ENCODE measurements at places on chromosomes 2 and 18.

DNA sequence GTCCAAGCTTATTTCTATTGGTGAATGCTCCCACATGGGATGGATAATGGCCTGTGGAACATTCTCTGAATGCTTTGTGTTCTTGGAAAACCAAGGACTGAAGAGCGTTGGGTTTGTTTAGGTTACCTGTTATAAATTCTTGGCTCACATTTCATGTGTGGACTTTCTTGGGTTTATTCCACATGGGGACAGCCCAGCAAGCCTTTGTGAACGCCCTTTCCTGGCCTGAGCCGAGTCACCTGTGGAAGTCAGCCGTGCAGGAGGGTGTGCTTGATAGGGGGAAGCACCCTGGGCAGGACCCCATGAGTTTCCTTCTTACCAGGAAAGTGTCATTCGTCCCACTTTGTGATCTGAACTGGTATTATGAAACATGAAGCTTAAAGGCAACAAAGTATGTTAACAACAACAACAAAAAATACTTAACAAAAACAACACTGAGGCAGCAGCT lies 4.1 kb downstream of the RAB31 start:
- DNase-seq, result no peak

DNA sequence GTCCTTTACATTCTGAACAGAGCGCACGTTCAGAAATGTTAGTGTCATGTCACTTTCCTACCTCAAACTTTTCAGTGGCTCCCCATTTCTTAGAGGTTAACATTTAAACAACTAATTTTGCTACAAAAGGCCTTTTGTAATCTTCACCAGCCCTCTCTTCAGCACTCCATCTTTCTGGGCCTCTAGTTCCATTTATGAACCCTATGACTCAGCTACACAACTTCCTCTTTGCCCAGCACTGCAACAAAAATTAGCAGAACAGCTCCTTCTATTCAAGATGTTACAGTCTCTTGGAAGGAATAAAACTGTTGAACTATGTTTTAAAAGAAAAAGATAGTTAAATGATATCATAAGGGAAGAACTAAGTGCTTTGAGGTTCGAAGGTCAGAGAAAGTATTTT lies 139.9 kb downstream of the VWC2L start:
- DNase-seq, result peak; percentile 15

DNA sequence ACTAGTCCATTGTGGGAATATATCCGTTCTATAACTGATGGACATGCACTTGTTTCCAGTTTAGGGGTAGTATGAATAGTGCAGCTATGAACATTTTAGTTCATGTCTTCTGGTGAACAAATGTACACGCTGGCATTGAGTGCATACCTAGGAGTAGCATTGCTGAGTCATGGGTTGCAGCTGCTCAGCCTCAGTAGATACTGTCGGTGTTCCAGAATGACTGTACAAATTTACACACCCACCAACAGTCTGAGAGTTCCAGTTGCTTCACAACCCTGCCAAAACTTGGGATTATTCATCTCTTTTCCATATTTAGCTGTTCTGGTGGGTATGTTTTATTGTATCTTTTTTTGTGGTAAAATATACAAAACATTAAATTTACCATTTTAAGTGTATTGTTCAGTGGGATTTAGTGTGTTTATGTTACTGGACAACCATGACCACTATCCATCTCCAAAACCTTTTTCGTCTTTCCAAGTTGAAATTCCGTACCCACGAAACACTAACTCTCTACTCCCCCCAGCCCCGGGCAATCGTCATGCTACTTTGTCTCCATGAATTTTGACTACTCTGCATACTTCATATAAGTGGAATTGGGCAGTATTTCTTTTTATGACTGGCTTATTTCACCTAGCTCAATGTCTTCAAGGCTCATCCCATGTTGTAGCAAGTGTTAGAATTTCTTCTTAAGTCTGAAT lies 281.0 kb downstream of the PRKCE start:
- DNase-seq, result no peak

- DNase-seq, result no peak
These were observed 67.4 kb downstream of the ADNP2 start for GRCh38 chr18:80176334-80177073.

DNA sequence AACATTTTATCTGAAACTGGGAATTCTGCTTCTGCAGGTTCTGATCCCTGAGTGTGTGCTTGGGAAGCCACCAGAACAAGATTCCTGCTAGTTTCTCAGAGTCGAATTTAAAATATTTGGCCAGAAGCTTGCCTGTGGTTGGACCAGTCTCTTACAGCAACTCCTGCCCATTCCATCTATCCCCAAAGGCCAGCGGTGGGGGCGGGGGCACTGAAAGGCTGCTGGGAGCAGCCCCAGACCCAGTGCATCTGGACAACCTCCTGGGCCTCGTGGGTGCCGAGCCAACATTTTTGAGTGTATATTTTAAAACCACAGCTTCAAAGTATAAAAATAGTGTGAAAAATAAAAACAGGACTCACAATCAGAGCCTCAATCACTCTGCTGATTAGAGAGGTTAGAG lies 38.6 kb upstream of the ZFP36L2 start:
- DNase-seq, result no peak

GRCh38 chr2:16103614-16104314 lies 163.4 kb downstream of the MYCN start:
- no peak for DNase-seq

DNA sequence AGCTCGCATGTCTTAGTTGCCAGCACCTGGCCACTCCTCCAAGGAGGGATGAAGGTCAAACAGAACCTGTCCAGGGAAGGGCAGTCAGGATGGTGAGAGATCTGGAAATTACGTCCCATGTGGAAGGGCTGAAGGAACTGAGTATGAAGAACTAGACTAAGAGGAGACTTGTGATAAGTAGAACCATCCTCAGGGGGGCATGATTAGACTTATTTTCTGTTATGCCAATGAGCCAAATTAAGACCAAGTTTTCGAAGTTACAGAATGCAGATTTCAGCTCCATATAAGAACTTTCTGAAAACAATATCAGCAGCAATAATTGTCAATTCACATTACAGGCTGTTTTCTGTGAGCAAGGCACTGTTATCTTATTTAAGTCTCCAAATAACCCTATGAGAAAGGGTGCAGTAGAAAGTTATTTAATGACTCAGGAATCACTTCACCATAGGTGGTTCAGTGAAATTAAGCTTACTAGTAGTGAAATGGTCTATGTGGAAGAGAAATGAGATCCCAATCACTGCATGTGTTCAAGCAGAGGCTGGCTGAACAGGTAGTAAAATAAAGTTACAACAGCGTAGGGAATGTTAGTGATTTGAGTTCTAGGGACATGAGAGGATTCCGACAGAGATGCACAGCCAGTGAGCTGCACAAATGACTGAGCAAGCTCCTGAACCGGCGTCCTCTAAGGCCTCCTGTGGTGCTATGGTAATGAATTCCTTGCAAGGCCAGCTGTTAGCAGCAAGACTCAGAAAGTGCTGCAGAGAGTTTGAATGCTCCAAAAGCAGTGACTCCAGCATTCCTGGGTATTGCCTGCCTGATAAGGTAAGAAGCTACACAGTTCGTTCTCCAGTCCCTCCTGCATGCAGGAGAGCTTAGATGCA lies 4.5 kb upstream of the DYM start:
- peak; percentile 58 for DNase-seq

GRCh38 chr2:230582851-230583283 lies 129.8 kb upstream of the CAB39 start:
- DNase-seq, result no peak

Measured in hematopoietic multipotent progenitor cell treated with erythropoietin and hydrocortisone succinate and interleukin-3 and kit ligand, for 6 days (in vitro differentiated cells).